ENCODE measurements at places on chromosomes 5 and 9. TPM values are rescaled to one million over a fixed set of nuclear protein-coding genes. Genes with fewer than 3 reads are reported as not detected.
A peak's percentile ranks its signal among the peaks of the same experiment; 100 is the strongest.

The WDR31 gene
- 4.6 TPM for total RNA-seq

DNA sequence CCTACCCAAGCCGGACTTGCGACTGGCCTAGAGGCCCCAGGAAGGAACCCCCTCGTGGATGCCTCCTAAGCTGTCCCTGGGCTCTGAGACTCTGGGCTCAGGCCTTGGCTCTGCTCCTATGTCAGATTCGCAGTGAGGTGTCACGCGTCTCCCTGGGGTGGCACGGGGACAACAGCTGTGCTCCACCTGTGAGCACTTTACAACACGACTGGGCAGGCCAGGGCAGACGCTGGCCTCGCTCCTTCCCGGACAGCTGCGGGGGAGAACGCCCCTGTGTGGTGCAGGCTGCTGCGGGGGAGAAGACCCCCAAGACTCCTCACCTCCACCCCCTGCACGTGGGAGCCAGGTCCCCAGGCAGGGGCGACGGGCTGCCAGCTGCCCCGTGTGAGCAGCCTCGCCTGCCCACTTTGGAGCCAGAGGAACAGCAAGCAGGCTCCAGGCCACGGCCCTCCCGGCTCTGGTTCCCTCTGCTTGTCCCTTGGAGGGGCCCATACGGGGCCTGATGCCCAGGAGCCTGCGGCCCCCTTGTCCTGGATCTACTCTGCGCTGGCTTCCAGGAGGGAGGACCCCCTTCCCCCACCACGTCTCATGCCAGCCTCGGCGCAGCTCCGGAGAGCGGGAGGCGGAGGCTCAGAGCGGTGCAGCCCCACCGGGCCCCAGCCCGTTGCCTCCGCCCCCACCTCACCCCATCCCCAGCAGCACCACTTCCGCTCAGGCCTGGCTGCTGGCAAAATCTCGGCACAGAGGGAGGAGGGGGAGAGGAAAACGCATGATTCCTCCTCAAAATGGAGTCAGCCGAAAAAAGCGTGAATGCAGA is 36.0 kb downstream of the SARDH start:
- H3K4me1 ChIP-seq = peaks cover 14% of the 10 kb centered on the region
- H3K27me3 ChIP-seq = no peaks in the 10 kb centered on the region
- DNase-seq = no peak
- H3K27ac ChIP-seq = peak overlapping the region; percentile 14
- no peaks in the 10 kb centered on the region for H3K36me3 ChIP-seq
- H3K4me3 ChIP-seq = peak overlapping the region; percentile 11

- no peaks in the 10 kb centered on the region for H3K36me3 ChIP-seq
- H3K27ac ChIP-seq = no peak overlapping the region
- no peak for DNase-seq
- H3K27me3 ChIP-seq = no peaks in the 10 kb centered on the region
- H3K4me1 ChIP-seq = no peaks in the 10 kb centered on the region
These were observed 103.7 kb upstream of the MPDZ start for GRCh38 chr9:13383216-13383615.

DNA sequence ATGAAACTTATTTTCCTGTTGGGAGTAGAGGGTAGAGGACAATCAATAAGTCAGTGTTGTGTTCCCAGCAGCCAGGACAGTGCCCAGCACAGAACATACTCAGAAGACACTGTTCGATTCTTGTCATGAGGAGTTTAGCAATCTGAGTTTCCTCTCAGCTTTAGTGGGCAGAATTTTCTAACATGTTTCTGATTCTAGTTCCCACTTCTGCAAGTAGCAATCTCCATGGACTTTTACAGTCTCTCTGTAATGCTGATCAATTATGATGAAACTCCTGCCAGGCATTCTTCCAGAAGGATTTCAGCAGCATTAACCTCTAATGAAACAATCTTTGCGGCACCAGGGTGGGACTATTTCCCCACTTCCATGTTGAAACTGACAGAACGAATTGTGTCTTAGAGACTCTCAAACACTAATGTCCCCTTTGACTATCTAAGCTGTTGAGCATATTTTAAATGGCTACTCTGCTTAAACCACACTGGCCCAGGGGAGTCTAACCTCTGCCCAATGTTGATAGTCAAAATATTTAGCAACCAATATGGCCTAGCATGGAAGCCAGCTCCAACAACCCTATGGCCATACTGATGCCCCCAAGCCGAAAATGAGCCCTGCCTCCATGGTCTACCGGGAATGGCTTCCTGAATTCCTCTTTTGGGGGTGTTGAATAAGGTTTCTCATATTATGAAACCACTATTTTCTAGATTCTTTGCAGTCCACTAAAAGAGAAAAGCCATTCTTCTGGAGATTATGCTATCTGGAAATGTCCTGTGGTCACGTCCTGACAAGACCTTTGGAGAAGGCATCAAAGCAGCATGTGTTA is 484.3 kb downstream of the BNC2 start:
- no peak overlapping the region for H3K27ac ChIP-seq
- H3K36me3 ChIP-seq = no peaks in the 10 kb centered on the region
- H3K4me1 ChIP-seq = no peaks in the 10 kb centered on the region
- no peak for DNase-seq
- no peak overlapping the region for H3K4me3 ChIP-seq

DNA sequence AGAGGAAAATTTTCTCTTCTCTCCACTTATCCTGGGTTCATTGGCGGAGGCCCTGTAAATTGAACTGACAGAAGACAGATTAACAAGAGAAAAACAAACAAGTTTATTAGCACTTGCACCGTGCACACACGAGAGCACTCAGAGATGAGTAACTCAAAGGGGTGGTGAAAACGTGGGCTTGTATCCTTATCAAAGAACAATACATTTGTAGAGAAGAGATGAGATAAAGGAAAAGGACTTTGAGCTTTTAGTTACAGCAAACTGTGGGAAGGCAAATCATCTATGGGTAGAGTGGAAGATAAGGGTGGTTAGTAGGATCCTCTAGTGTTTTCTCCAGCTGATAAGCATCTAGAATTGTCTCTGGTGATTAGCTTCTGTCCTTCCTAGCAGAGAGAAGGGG is 44.4 kb upstream of the ROR2 start:
- no peaks in the 10 kb centered on the region for H3K27me3 ChIP-seq
- no peaks in the 10 kb centered on the region for H3K36me3 ChIP-seq
- no peak for DNase-seq
- no peaks in the 10 kb centered on the region for H3K4me1 ChIP-seq

DNA sequence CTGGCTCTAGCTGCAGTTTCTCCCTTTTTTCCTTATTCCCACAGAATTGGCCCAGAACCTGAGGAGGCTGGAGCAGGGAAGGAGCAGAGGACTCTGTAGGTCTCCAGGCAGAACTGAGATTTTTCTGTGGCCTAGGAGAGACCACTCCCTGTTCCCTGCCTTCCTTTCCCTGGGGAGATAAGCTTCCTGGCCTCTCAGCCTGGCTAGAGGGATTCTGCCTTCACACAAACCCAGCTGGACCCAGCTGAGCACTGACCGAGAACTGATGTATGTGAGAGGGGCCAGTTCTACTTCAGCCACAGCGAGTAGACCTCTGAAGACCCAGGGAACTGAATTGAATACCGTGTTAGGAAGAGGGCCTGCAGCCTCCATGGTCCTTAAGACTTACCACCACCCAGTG is 48.0 kb downstream of the RUSC2 start:
- peaks cover 62% of the 10 kb centered on the region for H3K4me1 ChIP-seq
- H3K4me3 ChIP-seq = peak overlapping the region; percentile 42
- H3K27me3 ChIP-seq = no peaks in the 10 kb centered on the region
- peak overlapping the region; percentile 85 for H3K27ac ChIP-seq
- no peak for DNase-seq

- H3K4me3 ChIP-seq = no peak overlapping the region
- no peaks in the 10 kb centered on the region for H3K4me1 ChIP-seq
- H3K36me3 ChIP-seq = no peaks in the 10 kb centered on the region
These were observed 106.3 kb downstream of the ROR2 start for GRCh38 chr9:91843623-91844148.

Measured in right atrium auricular region (tissue), 2 donors.